ENCODE measurements at places on chromosomes 13 and 19. TPM values are rescaled to one million over a fixed set of nuclear protein-coding genes. Genes with fewer than 3 reads are reported as not detected.

ZNF841 gene
- 8.5 TPM for polyA plus RNA-seq

UNC13A gene
- 1.2 TPM for polyA plus RNA-seq

RNF225 gene
- not detected for polyA plus RNA-seq

ASPDH gene
- 0.90 TPM for polyA plus RNA-seq
